Amniotic epithelial cell (primary cell): ENCODE measurements at places on chromosomes 7 and 10.
A peak's percentile ranks its signal among the peaks of the same experiment; 100 is the strongest.

DNA sequence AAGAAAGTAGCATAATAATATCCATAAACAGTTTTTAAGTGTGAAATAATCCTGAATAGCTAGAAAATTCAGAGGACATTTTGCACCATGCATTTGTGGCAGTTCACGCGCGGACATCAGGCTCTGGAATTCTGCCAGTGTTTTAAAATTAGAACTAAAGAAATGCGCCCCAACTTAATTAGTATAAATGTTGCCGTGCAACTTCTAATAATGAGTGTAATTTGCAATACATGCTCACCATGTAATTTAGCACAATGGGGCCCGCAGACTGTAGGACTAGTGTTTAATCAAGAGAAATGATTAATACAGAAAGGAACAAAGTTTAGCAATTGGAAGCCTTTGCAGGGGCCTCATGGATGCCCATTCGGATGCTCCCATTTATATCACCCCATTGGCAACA is 96.6 kb downstream of the PTPRE start:
- DNase-seq = no peak

- DNase-seq = no peak
These were observed 179.2 kb upstream of the AUTS2 start for GRCh38 chr7:69418869-69419670.

DNA sequence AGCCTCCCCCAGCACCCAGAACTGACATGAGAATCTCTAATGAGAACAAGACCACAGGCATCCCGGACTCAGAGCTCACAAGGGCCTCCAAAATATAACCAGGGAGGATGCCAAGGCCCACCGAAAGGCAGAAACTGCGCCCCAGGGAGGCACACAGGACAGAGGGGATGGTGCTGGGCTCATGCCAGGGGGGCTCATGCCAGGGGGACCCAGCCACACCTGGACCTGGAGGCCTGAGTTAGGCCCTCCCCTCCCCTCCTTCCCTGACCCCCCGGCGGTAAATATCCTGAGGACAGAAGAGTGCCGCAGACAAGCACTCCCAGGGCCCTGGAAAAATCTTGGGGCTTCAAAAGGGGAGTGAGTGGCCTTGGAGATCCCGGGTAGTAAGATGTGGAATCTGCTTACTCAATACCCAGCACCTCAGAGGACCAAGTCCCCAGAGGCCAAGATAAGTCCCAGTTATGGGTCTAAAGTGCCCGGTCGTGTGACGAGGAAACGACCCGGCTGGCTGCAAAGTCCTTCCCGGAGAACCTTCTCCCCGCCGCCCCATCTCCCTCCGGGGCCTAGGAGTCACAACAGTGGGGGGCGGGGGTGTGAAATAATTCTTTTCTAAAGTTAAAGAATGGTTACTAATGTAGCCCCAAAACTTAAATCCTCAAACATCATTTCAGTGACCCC is 11.9 kb downstream of the PDGFA start:
- DNase-seq = no peak

GRCh38 chr7:128247108-128247507 is 6.0 kb downstream of the LEP start:
- no peak for DNase-seq

GRCh38 chr7:151572136-151572535 is 52.4 kb upstream of the RHEB start:
- peak; percentile 60 for DNase-seq

- DNase-seq = peak; percentile 86
These were observed 25.3 kb upstream of the CUX1 start for GRCh38 chr7:101792051-101792681.

- no peak for DNase-seq
These were observed 31.7 kb downstream of the SYPL1 start for GRCh38 chr7:106080300-106080987.

GRCh38 chr10:98316661-98317060 is 48.7 kb upstream of the LOXL4 start:
- peak; percentile 54 for DNase-seq

DNA sequence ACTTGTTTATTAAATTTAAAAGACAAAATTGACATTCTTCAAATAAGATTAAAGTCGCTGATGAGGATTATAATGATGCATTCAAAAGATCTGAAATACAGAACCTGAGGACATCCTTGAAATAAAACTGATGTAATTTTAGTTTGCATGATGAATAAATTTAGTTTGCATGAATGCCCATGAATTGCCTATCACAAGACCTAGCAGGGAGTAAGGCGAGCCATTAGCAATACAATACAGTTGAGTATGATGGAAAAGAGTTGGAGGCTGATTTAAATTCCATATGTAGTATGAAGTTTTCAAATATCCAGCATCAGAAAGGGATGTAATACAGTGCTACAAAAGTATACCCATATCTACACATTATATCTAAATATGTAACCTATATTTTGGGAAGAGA is 321.3 kb downstream of the CACNA2D1 start:
- no peak for DNase-seq

- no peak for DNase-seq
These were observed 108.3 kb upstream of the ABCB5 start for GRCh38 chr7:20507157-20507556.

DNA sequence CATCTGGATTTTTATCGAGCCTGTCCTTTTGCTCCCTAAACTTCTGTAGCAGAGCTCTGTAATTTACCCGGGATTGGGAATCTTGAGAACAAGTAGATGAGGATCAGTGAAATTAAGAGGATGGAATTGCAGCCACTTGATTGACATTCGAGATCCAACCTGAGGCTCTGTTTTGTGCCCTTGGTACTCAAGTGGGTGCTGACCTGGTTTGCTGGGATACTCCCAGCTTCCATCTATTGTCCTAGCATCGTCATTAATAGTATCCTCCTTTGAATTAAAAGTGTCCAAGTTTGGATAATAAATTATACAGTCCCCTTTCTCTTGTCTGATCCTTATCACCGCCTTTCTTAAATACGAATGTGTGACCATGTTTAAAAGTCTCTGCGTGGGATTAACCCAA is 17.1 kb downstream of the CELF2 start:
- no peak for DNase-seq

- DNase-seq = no peak
These were observed 219.1 kb downstream of the SEC23IP start for GRCh38 chr10:120111628-120112027.

DNA sequence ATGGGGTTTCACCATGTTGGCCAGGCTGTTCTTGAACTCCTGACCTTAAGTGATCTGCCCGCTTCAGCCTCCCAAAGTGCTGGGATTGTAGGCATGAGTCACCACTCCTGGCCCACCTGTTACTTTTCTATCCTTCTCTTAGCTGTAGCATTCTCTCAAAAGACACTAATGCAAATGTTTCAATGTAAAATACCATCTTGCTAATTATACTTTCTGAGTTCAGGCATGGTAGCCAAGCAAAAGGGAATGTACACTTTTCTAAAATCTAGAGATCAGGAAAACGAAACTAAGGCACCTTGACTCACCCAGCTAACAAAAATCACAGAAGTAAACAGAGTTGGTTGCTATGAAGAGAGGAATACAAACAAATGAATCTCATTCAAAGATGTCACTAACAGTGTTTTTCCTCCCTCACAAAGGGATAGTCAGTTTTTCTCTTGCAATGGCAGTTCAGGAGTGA is 401.0 kb upstream of the NRP1 start:
- DNase-seq = peak; percentile 22

- DNase-seq = no peak
These were observed 201.8 kb downstream of the NSUN6 start for GRCh38 chr10:18449611-18450026.

- DNase-seq = peak; percentile 14
These were observed 110.3 kb upstream of the ARID5B start for GRCh38 chr10:61791216-61791615.

- DNase-seq = no peak
These were observed 27.0 kb downstream of the DLD start for GRCh38 chr7:107917763-107918651.

DNA sequence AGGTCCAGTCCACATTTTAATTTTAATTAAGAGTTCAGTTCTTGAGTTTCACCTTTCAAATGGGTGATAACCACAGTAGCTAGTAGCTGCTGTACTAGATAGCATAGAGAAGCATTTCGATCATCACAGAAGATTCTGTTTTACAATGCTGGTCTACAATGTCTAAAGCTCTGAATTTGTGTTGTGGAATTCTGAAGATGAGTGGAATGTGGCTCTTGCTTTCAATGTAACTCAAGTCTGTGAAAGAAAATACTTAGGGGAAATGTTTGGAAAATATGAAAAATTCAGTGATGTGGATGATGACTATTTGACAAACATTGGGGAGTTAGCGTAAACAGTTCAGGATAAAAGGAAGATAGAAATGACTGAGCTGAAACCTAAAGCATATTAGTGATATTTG is 139.4 kb downstream of the GNAT3 start:
- DNase-seq = peak; percentile 70

- no peak for DNase-seq
These were observed 21.9 kb upstream of the CDCA7L start for GRCh38 chr7:21967598-21968003.

- no peak for DNase-seq
These were observed 33.3 kb downstream of the LRMDA start for GRCh38 chr10:75464478-75465449.

- DNase-seq = no peak
These were observed 398.1 kb downstream of the CDC14C start for GRCh38 chr7:49322476-49322875.

DNA sequence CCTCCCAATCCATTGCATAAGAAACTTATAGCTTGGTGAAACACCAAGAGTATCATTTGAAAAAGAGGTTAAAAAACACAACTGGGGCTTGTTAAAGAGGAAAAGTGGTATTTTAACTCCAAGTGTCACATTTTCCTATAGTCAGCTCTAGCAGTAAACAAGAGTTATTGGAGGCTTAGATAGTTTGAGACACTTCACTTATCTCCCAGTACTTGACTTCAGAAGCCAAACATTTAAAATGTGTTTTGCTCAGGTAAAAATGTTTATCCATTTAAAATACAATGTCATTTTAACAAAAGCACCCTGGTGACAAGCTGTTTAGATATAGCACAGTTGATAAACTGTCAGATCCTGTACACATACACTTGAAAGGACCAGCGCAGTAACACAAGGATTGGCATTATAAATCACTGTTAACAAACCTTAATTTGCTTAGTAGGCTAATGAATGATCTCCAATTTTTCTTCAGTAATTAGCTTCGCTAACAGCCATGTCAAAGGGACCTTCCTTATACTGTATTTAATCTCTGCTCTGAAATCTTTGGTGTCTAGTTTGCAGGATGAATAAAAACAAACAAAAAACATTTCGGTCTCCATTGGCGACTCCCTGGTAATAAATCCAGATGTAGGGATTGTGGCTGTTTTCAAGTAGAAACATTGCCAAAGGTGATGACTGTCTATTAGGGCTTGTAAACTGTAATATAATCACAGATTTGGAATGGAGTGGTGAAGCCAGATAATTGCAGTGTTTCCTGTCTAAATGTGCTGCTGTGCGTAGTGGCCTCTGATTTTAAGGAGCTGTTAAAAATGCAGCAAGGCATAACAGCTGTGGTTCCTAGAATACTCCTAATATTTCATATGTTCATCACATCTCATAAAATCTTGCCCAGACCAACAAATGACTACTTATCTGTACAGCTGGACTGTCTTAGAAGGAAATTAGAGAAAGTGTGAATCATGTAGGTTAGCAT is 545.1 kb downstream of the AUTS2 start:
- no peak for DNase-seq

DNA sequence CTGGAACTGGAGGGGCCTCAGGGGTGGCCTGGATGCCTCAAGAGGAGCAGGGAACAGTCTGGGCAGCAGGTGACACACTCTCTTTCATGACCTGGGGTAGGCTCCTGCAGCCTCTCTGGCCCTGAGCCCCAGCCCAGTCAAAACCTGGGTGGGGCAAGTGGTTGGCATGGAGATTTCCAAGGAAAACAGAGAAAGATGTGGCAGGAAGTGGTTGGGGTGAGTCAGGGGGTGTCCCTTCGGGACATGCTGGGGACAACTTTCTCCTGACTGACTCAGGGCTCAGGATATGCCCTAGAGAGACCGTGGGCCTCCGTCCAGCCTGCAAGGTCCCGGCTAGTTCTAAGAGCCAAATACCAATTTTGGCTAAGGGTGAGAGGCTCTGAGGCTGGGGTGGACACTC is 2.9 kb downstream of the AQP1 start:
- DNase-seq = no peak

DNA sequence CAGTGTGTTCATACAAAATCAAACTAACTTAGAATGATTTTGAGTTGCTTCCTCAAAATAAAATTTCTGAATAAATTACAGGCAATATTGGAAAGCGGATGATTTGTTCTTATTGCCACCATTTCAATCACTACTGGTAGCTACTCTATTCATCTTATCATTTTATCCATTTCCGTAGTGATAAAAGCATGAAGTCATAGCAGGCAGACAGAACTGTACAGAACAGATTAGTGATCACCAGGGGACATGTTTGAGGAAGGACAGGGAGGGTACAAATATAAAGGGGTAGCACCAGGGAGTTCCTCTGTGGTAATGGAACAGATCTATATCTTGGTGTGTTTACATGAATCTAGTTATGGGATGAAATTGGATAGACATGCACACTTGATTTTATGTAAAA is 138.5 kb downstream of the WNT2 start:
- no peak for DNase-seq

DNA sequence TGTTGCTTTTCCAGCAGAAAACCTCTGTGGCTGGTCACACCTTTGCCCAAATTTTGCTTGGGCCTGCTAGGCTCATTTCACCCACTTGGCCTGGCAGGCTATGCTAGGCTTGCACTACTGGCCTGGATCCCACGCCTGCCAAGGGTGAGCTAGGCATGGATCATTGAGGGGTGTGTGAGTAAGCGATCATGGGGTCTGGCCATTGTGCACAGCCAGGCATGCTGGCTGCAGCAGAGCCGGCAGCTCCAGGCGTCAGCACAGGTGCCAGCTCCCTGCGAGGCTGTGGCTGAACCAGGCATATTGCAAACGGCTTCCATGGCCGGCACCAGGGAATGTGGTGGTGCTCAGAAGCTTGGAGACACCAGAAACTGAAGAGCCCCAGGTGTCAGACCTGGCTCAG is 19.2 kb downstream of the CFAP70 start:
- DNase-seq = no peak

DNA sequence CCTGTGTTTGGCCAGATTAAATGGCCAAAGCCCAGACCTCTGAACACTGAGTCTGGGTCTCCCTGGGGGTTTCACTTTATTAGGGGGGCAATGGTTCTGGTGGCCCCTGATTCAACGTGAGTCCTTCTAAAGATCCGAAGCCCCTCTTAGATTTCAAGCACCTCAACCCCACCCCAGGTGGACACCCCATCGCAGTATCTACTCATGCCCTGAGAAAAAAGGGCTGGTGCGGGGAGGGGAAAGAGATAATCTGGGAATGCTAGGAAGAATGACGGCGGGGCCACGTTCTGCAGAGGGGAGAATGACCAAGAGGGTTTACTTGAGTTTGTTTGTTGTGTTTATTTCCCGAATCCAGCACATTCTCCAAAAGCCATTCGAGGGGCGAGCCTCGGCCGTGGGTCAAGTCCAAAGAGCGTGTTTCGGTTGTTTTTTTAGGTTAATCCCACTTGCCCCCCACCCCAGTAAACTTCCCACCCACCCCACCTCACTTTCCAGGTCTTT is 832 bp downstream of the PDLIM1 start:
- no peak for DNase-seq
